Epithelial cell of proximal tubule (primary cell): ENCODE measurements at places on chromosomes 12 and 14. TPM values are rescaled to one million over a fixed set of nuclear protein-coding genes. Genes with fewer than 3 reads are reported as not detected.

GRCh38 chr12:109418848-109419480 is 58.1 kb downstream of the KCTD10 start:
- DNase-seq = no peak

- DNase-seq = peak; percentile 44
These were observed 199.5 kb upstream of the DCN start for GRCh38 chr12:91382081-91382543.

The SLC17A8 gene
- not detected in 2 replicates for total RNA-seq

The KRT75 gene
- total RNA-seq = not detected in 2 replicates

The RTN1 gene
- 0.35 and 0.51 TPM in 2 replicates for total RNA-seq

The MAP3K9 gene
- 13.7 and 16.7 TPM in 2 replicates for total RNA-seq

DNA sequence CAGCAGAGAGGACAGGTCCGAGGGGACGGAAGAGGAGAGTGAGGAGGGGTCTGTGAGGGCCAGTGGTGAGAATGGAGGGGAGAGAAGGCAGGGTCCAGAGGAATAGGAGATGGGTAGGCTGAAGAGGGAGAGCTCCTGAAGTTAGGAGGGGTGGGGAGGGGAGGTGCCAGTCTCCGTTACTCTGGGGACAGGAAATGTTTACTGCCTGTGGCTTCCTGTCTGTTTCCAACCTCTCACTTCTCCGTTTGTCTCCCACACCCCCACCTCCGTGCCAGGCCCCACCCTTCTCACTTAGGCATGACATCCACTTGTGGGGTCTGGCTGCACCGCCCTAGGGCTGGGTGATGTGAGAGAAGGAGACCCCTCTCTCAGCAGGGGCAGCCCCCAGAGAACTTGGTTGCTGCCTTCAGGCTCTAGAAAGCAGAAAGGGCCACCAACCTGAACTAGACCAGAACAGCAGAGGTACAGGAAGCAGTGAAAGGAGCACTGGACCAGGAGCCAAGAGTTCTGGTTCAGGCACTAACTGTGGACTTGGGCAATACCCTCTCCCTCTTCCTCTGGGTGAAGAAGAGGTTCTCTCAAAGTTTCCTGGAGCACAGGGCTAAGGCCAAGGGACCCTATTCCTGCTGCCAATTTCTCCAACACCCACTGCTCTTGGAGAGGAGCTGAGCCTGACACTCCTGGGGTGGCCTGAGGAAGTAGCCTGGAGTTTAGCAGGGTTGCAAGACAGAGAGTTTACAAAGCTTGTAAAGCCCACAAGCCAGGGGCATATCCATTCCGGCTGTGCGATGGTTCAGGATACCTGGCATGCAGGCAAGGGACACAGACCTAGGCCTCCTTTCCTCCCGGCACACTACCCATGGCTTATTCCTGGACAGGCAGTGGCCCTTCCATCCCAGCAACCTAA is 5.5 kb downstream of the ITGA5 start:
- no peak for DNase-seq

DNA sequence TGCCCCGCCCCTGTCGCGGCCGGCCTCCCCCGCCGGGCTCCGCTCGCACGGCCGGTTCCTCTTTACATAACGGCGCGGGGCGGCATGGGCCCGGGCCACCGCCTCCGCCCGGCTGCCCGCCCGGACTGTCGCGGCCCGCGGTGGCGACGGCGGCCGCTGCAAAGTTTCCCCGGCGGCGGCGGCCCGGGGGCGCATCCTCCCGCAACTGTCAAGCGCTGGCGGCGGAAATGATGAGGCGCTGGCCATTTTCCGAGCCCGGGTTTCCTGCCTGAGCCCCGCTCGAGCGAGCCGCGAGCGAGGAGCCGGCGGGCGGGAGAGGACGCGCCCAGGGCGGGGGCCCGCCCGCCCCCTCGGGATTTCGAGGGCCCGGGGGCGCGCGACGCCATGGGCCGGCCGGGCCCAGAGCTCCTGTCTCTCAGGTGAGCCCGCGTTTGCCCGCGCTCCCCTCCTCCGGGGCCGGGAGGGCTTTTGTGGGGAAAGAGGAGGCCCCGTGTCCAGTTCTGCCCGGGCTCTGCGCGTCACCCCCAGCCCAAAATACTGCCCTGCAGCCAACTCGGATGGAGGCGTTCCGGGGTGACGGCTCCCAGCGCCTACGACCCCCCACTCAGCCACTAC is at the start of gene SH2B3:
Gene SH2B3 (plus strand): TSS at position 65 of the 615 bp plus-strand sequence. CDS start 12,223 bp downstream, outside the sequence.
- DNase-seq = no peak

DNA sequence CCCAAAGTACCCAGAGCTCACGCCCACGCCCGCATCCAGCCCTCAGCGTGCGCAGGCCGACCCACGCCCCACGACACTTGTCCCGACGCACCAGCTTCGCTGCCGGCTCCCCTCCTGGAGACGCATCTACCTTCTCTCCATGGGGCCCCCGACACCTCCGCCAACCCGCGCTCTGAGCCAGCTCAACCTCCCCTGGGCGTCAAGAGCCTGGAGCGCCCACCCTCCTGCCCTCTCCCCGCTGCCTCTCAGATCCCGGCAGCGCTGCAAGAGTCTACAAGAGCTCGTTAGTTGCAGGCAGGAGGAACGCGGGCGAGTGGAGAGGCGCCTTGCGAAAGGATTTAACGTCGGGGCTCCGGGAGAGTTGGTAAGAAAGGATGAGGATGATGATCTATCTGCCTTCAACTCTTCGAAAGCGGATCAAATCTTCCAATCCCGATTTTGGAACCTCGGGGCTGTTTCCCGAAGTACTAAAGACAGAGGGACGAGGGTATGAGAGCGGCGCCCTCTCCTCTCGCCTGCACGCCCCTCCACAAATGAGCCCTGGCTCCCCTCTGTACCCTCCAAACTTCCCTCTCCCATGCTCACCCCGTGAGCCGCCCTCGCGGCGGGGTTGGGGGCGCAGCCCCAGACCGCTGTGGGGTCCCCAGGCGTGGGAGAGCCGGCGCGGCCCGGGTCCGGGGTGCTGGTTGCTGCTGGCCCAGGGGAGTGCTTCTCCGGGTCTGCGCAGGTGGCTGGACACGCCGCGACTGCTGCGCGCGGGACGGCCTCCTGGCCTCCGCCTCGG is 979 bp downstream of the LTBP2 start:
- no peak for DNase-seq

DNA sequence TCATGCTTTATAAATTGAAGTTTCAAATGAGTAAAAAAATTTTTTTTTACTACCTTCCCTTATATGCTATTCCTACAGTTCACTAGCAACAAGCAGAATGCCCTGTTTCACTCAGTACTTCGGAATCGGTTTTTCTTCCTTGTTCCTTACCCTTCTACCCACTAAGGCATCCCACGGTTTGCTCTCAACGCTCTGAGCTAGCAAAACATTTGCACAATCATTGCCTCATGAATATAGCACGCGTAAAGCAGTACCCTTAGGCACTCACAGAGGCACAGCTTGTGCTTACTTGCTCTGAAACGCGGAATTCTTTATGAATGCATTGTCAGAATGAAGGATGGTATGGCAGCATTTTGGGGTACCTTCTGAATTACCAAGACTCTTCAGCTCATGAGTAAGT is 45.0 kb downstream of the PPP1R13B start:
- no peak for DNase-seq

DNA sequence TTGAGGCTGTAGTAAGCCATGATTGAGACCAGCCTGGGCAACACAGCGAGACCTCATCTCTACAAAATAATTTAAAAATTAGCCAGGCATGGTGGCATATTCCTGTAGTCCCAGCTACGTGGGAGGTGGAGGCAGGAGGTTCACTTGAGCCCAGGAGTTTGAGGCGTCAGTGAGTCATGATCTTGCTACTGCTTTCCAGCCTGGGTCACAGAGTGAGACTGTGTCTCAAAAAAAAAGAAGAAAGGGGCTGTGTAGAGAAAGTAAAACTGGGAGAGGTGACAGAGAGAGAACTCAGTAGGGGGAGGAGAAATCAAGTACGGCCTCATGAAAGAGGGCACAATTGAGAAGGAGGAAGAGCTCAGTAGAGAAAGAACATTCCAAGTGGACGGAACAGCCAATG is 12.4 kb downstream of the TECPR2 start:
- DNase-seq = no peak

The CAPZA3 gene
- total RNA-seq = not detected in 2 replicates

The SERPINA4 gene
- total RNA-seq = not detected in 2 replicates

The KLRK1 gene
- not detected in 2 replicates for total RNA-seq

DNA sequence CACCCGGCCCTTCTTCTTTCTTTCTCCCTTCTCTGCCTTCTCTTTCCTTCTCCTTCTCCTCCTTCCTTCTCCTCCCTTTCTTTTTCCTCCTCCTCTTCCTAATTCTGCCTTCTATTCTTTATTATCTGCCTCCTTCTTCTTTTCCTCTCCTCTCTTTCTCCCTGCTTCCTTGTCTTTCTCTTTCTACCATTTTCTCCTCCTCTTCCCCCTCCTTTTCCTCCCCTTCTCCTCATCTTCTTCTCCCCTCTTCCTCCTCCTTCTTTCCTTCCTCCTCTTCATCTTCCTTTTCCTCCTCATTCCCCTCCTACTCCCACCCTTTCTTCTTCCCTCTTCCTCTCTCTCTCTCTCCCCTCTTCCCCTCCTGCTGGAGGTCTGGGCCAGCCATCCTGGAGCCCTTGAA is 294.9 kb upstream of the CRY1 start:
- no peak for DNase-seq

The TSPAN19 gene
- total RNA-seq = not detected in 2 replicates

- DNase-seq = no peak
These were observed 90.0 kb downstream of the PPM1H start for GRCh38 chr12:62844915-62845314.

GRCh38 chr12:119613319-119613936 is 19.9 kb downstream of the TMEM233 start:
- DNase-seq = peak; percentile 87
